ENCODE measurements at places on chromosomes 1 and 21.
A peak's percentile ranks its signal among the peaks of the same experiment; 100 is the strongest.

GRCh38 chr1:185311589-185312225 lies 5.3 kb downstream of the IVNS1ABP start:
- no peak for DNase-seq

DNA sequence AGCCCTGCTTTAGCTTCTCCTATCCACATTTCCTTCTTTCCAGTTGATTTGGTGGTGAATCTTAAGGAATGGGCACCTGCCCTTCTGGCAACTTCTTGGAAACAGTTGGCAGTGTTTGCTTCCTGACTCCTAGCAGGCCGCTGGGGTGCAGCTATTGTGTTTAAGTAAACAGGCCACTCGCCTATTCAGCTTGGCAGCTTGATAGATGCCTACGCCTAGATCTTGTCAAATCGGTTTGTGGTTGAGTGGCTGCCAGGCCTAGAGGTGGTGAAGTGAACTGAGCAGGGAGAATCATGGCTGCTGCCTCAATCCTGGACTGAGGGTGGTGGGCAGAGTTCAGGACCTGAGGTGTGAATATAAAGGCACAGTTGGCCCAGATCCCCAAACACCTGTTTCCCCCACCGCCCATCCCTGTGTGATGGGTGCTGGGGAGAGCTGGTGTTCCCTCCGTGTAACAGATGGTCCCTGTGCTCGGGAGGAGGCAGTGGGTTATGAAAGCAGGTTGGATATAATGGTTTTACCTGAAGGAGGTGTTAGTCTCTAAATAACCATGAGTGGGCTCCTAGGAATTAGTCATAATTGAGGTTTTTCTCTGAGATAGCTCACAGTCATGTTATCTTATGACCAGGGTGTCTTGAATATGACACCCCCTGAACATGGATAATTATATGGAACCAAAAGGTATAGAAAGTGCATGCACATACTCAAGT lies 940 bp upstream of the PLA2G2C start:
- DNase-seq: peak; percentile 16

DNA sequence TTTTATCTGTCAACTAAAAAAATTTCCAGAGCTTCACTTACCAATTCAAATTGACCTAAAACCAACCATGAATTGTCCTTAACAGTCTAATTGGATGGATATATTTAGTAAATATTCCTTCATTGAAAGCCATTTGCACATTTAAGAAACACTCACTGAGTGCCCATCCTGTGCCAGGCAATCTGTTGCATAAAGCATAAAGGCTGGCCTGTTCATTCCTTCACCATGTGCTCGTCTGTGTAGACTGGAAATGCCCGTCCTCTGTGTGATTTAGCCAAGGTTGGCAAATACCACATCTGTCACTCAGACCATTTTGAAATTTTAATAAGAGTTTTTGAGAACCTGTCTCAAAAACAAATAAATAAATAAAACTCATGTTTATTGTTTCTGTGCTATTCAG lies 57.1 kb downstream of the ZNF684 start:
- no peak for DNase-seq

- DNase-seq: no peak
These were observed 177.3 kb upstream of the GORAB start for GRCh38 chr1:170354690-170355089.

DNA sequence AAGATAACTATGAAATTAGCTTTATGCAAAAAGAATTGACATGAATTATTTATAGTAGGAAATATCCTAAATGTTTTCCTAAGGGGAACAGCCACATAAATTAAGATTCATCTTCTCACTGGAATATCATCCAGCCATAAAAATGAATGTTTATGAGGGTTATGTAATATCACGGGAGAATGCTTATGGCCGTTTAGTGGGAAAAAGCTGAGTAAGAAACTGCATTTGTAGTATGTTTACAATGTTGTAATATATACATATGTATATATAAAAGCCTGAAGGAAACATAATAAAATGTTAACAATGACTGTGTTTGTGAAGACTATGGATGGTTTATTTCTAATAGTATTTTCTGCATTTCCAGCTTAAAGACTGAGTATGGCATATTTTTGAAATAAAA lies 152.3 kb upstream of the DNAH14 start:
- no peak for DNase-seq

GRCh38 chr1:43304314-43304681 lies 3.5 kb downstream of the TIE1 start:
- no peak for DNase-seq
